ENCODE measurements at places on chromosomes 4 and X. TPM values are rescaled to one million over a fixed set of nuclear protein-coding genes. Genes with fewer than 3 reads are reported as not detected.

Gene SMPX
- total RNA-seq = not detected

Gene SUV39H1
- 4.6 TPM for total RNA-seq

Gene DGAT2L6
- not detected for total RNA-seq

Gene PRPS2
- 29.0 TPM for total RNA-seq

Gene AADAT
- total RNA-seq = 1.1 TPM

Gene ZAR1
- not detected for total RNA-seq

Gene NUDT6
- total RNA-seq = 8.8 TPM

Gene MAOA
- total RNA-seq = 176 TPM

Gene CCNA2
- total RNA-seq = 11.6 TPM

Measured in esophagus squamous epithelium (tissue), 5 donors.